ENCODE measurements at places on chromosomes 1 and 21. TPM values are rescaled to one million over a fixed set of nuclear protein-coding genes. Genes with fewer than 3 reads are reported as not detected.

The CA6 gene
- not detected for total RNA-seq

DNA sequence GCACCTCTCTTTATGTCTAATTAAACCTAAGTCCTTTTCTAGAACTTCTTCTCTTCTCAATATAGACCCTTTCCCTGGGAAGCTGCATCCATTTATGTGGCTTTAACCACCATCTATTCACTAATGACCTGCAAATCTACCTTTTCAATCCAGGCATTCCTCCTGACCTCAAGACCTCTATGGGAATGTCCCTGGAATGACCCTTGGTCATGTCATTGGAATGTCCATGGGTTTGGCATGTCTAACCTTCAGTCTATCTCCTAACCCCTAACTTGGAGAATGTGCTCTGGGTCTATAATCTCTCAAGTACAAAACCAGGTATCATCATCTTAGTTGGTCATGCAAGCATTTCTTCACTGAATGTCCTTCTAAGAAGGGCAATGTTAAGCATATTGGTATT, 196.1 kb downstream of the KCNH1 start:
- no peak overlapping the region for H3K4me3 ChIP-seq
- no peaks in the 10 kb centered on the region for H3K36me3 ChIP-seq
- H3K27me3 ChIP-seq, result peaks cover 2% of the 10 kb centered on the region
- H3K27ac ChIP-seq, result no peak overlapping the region
- no peaks in the 10 kb centered on the region for H3K4me1 ChIP-seq

GRCh38 chr1:86825319-86825718, 88.6 kb downstream of the SELENOF start:
- DNase-seq, result no peak
- H3K27ac ChIP-seq, result no peak overlapping the region
- no peaks in the 10 kb centered on the region for H3K36me3 ChIP-seq
- H3K27me3 ChIP-seq, result no peaks in the 10 kb centered on the region
- H3K4me3 ChIP-seq, result no peak overlapping the region

GRCh38 chr1:149986486-149987296, 23.8 kb downstream of the OTUD7B start:
- no peak overlapping the region for H3K27ac ChIP-seq
- H3K36me3 ChIP-seq, result no peaks in the 10 kb centered on the region
- H3K27me3 ChIP-seq, result no peaks in the 10 kb centered on the region
- H3K4me1 ChIP-seq, result no peaks in the 10 kb centered on the region
- DNase-seq, result no peak

- no peak overlapping the region for H3K4me3 ChIP-seq
- no peak overlapping the region for H3K27ac ChIP-seq
- H3K36me3 ChIP-seq, result no peaks in the 10 kb centered on the region
- DNase-seq, result no peak
- no peaks in the 10 kb centered on the region for H3K27me3 ChIP-seq
- H3K4me1 ChIP-seq, result peaks cover 5% of the 10 kb centered on the region
These were observed 88.6 kb downstream of the ZBTB18 start for GRCh38 chr1:244139655-244140054.

- H3K27ac ChIP-seq, result no peak overlapping the region
- H3K27me3 ChIP-seq, result no peaks in the 10 kb centered on the region
- peaks cover 15% of the 10 kb centered on the region for H3K4me1 ChIP-seq
These were observed 83.2 kb upstream of the PBX1 start for GRCh38 chr1:164475834-164476233.

All from WTC11 (cell line).